ENCODE measurements at places on chromosomes 1 and 21.

GRCh38 chr1:87404296-87404695 is 75.6 kb downstream of the LMO4 start:
- no peak for DNase-seq

DNA sequence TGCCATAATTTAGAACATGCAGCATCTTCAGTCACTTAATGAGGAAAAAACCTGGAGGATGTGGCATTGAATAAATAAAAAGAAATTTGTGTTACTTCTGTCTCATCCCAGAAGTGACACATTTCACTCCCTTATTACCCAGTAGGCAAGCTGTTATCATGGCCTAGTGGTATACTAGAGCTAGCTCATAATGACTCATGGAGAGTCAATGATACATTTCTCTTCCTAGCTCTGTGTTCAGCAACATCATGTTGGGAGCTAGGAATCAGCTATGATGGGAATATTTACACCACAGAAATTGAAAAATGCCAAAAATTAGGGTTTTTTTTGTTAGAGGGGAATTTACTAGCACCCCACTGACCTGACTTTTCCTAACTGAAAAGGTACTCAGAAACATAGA is 182.7 kb downstream of the HMCN1 start:
- no peak for DNase-seq

GRCh38 chr1:3707298-3707938 is 44.8 kb upstream of the CCDC27 start:
- DNase-seq: no peak

DNA sequence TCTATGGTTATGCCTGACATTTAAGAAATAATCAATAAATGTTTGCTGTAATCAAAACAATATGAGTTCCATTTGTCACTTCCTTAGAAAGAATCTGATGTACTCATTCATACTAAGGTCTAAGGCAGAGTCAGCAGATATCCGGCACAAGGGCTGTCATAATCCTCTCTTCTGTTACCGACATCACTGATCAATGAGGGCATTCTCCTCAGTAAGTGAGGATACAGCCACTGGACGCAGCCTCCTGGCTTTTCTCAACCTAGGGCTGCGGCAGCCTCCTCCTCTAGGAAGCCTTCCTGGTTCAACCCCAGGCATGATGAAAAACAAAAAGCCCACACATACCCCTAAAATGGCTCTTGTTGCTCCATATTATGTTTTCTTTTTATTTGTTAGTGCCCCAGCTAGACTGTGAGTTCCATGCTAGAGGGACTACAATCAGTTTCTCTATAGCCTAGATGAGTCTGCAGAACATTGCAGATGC is 40.7 kb upstream of the TENT5C start:
- DNase-seq: no peak

DNA sequence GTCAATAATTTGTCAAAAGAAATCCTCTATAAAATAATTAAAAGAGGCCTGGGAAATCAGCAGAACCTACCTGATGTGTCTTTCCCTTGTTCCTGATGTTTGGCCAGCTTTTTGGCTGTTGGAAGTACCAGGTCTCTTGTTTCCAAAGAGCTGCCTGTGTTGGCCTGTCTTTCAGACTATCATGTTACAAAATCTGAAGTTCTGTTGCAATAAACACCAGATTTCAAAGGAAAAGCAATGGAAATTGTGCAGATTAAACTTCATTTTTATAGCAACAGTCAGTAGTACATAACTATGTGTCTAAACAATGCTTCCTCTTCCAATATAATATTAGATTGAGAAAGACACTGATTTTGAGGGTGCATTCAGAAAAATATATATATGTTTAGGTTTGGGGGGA is 647.2 kb upstream of the CXADR start:
- no peak for DNase-seq

DNA sequence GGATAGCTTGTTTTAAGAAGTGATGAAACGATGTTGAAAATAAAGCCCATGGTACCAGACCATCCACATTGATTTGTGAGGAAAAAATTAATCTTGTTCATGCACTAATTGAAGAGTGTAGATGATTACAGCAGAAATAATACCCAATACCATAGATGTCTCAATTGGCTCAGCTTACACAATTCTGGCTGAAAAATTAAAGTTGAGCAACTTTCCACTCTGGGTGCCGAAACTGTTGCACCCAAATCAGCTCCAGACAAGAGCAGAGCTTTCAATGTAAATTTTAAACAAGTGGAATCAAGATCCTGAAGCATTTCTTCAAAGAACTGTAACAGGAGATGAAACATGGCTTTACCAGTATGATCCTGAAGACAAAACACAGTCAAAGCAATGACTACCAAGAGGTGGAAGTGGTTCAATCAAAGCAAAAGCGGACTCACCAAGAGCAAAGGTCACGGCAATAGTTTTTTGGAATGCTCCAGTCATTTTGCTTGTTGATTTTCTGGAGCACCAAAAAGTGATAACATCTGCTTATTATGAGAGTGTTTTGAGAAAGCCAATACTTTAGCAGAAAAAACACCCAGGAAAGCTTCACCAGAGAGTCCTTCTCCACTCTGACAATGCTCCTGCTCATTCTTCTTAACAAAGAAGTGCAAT is 16.1 kb upstream of the KCNA3 start:
- DNase-seq: no peak

- DNase-seq: no peak
Measured at GRCh38 chr1:96292141-96292540, 429.4 kb upstream of the PTBP2 start.

DNA sequence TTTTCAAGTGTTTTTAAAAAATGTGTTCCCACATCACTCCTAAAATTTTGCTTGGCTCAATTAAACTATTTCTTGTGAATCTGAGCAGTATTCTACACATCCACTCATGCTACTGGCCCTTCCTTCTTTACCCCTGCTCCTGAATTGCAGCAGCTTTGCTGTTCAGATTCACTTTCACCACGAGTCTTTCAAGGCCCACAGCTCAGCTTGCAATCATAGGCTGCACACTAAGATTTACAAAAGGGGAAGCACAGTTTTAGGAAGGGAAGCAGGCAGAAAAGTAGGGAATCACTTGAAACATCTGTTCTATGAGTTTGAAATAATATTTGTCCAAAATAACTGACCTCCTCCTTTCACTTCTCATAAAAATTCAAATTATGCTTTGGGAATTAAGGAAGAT is 70.9 kb upstream of the EDEM3 start:
- DNase-seq: no peak

- DNase-seq: no peak
Measured at GRCh38 chr21:14955936-14956520, 108.8 kb downstream of the NRIP1 start.

DNA sequence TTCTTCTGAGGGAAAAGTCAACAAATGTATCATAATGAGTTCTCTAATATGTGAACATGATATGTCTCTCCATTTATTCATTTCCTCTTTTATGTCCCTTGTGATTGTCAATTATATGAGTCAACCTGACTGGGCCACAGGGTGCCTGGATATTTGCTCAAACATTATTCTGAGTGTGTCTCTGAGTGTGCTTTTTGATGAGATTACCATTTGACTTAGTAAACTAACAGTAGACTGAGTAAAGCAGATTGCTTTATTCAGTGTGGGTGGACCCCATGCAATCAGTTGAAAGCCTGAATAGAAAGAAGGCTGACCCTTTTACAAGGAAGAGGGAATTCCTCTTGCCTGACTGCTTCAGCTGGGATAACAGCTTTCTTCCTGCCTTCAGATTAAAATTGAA is 142.6 kb downstream of the SLC35F3 start:
- DNase-seq: no peak
